ENCODE measurements at places on chromosomes 3 and 15.

- no peak for DNase-seq
Observed at GRCh38 chr3:122982216-122983185, 45.1 kb downstream of the SEMA5B start.

GRCh38 chr15:45168751-45169551, 18.8 kb downstream of the SHF start:
- no peak for DNase-seq

- DNase-seq: no peak
Observed at GRCh38 chr15:94363382-94363781, 132.0 kb downstream of the MCTP2 start.

GRCh38 chr3:185658504-185658912, 72.4 kb downstream of the SENP2 start:
- no peak for DNase-seq

All from stimulated activated CD4-positive, alpha-beta T cell treated with anti-CD3 and anti-CD28 coated beads, Interleukin-4, amount 100 ng/mL, for 4 hours (primary cell).